NCI-H69 (cell line): ENCODE measurements at places on chromosomes 3 and 15.

DNA sequence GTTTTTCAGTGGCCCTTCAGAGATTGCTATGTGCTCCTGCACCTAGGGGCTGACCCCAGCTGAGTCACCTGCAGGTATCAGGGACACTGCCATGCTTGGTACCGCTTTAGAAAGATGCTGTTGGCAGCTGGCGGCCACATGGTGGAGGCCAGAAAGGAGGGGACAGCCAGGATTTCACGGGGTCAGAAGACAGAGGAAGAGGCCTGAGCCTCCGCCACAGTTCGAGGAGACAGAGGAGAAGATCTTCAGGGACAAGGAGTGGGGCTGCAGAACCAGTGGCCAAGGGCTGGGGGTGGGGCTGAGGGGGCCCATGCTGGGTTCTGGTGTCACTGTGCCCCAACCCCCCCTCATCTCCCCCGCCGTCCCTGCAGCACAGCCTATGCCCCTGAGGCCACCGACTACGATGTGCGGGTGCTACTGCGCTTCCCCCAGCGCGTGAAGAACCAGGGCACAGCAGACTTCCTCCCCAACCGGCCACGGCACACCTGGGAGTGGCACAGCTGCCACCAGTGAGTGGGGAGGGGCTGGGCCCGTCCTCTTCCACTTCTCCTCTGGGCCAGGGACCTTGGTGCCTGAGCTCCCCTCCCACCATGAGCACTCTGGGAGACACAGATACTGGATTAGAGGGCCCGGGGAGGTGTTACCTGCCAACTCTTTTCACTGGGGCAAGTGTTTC is 19.9 kb downstream of the LOXL1 start:
- no peak for DNase-seq

DNA sequence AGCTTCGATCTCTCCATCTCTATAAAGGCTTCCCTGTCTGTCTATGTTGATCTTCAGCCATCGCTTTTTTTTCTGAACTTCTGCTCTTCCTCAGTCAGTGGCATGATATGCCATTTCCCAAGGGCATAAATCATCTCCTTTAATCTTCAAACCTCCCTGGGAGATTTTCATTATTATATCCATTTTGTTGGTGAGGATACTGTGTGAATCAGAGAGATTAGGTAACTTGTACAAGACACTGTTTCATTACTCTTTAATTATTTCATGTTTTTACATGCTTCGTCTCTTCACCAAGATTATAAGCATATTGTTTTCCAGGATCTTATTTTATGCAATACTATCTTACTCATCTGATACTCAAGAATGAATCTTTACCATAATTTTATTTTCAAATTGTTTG is 124.8 kb upstream of the ATP11B start:
- DNase-seq: no peak

DNA sequence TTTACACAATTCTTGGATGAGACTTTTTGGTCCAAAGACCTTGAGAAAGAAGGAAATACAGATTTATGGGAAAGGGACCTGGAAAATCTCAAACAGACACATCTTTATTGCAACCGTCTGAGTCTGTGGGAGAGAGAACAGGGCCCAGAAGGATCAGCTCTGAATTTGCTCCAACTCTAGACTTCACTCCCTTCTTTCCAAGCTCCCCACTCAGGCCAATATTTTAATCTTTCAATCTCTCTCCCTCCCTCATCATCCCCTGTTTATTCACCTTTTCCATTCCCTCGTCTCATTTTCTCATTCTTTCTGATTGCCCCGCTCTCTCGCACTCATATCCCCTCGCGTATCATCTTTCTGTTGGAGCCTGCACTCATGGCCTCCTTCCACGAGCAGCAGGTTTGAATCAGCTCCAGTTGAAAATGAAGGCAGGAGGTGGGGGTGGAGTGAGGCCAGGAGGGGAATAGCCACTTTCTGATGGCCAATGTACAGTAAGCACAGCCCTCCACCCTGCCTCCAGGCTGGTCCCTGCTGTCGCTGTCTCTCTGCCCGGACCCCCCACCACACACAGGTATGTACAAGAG is 63.6 kb upstream of the BOC start:
- DNase-seq: peak; percentile 97

GRCh38 chr3:153513236-153513635 is 351.2 kb downstream of the RAP2B start:
- peak; percentile 9 for DNase-seq

- DNase-seq: no peak
Measured at GRCh38 chr15:29633971-29634370, 188.3 kb downstream of the TJP1 start.

DNA sequence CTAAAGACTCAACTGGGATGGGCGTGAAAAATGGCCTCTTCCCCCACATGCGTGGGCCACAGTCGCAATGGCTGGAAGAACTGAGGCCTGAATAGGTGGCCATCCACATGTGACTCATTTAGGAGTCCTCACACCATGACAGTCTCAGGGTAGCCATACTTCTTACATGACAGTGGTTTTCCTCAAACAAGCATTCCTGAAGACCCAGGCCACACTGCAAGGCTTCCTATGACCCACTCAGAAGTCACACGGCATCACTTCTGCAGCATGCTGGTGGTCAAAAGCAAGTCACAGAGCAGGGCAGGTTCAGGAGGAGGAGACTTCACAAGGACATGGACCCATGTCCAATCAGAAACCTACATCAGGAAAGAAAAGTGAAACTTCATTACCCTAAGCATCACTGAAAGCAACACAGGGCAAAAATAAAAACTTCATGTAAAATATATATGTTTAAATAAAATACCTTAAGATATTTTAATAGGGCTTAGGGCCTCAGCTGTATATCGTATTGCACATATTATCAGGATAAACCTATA is 257.1 kb downstream of the OPA1 start:
- DNase-seq: no peak

- DNase-seq: peak; percentile 96
Measured at GRCh38 chr15:63983061-63983711, 63.1 kb downstream of the DAPK2 start.

DNA sequence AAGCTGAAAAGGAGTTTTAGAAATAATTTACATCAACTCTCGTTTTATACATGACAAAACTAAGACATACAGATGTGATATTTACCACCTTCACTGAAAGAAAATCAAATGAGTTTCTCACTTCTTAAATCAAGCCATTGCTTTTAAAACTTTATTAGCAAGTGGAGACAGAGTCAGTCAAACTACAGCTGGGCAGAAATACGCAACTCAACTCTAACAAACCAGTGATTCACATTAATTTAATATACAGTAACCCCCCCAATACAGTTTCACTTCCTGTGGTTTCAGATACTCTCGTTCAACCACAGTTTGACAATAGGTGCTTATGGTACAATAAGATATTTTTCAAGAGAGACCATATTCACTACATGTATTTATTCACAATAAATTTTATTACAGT is 477.1 kb downstream of the MAGI1 start:
- DNase-seq: no peak

DNA sequence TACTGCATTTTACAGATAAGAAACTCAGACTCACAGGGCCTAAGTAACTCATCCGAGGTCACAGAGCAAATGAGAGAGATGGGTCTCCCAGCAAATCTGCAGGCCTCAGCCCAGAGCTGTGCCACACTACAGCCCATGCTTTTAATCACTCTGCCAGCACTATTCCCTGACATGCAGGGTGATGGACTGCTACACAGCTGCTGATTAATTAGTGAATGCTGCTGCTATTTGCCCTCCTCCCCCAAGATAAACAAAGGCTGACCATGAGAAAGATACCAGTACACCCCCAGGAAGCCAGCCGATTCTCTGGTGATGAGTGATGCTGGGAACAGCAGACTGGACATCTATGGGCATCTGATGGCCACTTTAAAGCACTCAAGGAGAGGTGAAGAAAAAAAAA is 39.3 kb downstream of the RFTN1 start:
- DNase-seq: peak; percentile 81

DNA sequence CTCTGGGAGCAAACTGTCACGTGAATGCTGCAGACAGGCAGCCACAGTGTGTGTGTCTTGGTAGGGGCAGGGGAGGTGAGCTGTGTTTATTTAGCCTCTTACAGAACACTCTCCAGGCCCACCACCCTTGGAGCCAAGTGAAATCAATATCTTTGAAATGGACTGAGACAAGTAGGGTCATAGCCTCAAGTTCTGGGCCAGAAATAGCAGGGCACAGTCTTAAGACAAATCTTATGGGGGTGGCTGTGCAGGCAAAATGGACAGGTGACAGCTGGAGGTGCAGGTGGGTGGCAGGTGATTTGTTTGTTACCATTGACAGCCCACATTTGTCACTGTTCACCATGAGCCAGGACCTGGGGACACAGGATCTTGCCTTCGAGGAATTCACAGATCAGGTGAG is 93.6 kb upstream of the NMNAT3 start:
- peak; percentile 36 for DNase-seq

- peak; percentile 82 for DNase-seq
Measured at GRCh38 chr15:46856839-46857502, 860.3 kb upstream of the SEMA6D start.

GRCh38 chr3:67580430-67581000 is 73.9 kb downstream of the SUCLG2 start:
- peak; percentile 25 for DNase-seq

GRCh38 chr3:54262541-54262940 is 140.2 kb downstream of the CACNA2D3 start:
- DNase-seq: peak; percentile 8

DNA sequence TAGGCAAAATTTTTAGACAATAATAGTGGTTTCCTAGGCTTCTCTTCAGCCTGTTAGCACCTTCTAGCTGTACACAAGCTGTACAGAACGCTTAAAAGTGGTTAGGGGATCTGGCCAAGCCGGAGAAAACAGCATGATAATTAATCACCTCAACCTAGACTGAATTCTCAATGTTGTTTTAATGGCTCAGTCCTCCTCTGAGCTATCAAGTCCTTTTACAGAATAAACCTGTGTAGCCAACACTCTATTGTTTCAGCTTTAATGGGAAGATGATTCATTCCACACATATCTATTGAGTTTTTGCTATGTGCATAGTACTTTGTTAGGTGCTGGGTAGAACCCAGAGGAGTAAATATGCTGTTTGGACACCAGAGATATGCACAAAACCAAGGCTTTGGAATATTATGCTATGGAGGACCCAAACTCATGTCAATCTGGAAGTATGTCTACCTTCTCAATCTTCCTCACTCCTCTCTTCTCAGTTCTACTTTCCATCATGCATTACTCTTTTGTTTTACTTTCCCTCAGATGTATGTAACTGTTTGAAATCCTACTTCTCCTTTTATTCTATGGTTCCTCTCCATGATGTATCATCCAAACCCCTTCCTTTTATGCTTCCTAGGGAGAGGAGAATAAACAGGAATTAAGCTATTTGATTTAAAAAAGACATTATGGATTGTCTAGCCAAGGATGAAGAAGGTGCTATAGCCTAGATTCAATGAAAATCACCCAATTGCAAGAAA is 27.6 kb upstream of the UBE2E2 start:
- no peak for DNase-seq

DNA sequence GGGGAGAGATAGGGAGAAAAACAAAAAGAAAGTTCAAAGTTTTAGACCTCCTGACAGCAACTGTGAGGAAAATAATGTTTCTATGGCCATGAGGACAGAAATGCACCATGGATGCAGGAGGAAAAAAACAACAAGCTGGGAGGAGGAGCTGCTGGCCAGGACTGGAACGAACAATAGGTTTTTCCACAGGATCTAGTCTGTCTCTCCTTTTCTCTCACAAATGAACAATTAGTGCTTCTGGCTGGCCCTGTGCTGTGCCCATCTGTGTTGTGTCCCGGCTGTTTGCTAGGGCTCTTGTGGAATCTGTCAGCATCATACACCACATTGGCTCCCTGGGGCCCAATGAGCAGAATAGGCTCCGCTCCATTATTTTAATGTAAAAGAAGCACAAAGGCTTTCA is 15.2 kb downstream of the GK5 start:
- DNase-seq: no peak

GRCh38 chr3:42351207-42351606 is 59.2 kb downstream of the LYZL4 start:
- DNase-seq: no peak

GRCh38 chr15:71651750-71652186 is 158.6 kb upstream of the NR2E3 start:
- DNase-seq: peak; percentile 56

- DNase-seq: peak; percentile 31
Measured at GRCh38 chr3:14413381-14414071, 11.1 kb downstream of the SLC6A6 start.

DNA sequence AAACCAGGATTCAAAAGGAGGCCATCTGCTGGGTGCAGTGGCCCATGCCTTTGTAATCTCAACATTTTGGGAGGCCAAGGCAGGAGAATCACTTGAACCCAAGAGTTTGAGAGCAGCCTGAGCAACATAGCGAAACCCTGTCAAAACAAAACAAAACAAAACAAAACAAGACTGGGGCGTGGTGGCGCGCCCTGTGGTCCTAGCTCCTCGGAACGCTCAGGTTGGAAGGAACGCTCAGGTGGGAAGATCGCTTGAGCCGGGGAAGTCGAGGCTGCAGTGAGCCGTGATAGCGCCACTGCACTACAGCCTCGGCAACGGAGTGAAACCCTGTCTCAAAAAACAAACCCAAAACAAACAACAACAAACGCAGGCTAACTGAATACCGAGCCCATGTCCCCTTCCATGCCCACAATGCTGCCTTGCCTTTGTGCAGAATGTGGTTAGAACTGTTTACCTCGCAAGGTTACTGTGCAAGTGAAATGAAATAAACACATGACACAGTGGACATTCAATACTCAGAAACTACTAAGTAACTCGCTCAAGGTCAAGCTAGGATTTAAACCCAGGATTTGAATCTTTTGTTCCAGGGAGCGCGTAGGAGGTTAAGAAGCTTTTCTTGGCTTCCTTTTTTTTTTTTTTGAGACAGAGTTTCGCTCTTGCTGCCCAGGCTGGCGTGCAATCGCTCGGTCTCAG is 766 bp upstream of the EMC4 start:
- DNase-seq: peak; percentile 48

DNA sequence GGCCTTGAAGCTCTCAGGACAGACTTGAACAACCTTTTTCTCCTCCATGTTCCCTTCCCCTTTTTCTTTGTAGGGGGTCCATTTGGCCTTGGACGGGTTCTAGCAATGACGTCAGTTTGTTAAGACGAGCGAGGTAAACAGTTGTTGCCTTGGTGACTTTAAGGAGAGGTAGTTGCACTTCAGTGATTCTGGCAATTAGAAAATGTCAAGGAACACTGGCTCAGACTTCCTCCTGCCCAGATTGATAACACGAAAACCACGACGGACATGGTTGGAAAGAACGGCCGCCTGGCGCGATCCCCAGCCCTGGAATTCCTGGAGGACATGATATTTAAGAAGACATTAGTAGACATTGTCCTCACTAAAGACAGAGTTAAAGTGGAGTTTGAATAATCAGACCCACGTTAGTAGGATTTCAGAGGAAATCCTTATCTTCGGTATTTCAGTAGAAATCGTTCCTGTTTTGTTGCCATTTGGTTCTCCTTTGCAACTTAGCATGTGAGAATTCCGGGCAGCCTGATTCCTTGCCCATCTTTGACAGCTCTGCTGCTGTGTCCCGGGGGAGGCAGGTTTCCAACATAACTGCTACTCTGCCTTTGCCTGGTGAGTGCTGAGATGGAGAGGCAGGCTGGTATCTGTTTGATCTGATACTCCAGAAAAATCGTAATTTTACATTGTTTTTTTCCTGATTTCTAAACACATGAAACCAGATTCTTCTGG is 87.3 kb downstream of the ST6GAL1 start:
- DNase-seq: no peak
